Stimulated activated naive CD4-positive, alpha-beta T cell (primary cell): ENCODE measurements at places on chromosomes 13 and 19.

DNA sequence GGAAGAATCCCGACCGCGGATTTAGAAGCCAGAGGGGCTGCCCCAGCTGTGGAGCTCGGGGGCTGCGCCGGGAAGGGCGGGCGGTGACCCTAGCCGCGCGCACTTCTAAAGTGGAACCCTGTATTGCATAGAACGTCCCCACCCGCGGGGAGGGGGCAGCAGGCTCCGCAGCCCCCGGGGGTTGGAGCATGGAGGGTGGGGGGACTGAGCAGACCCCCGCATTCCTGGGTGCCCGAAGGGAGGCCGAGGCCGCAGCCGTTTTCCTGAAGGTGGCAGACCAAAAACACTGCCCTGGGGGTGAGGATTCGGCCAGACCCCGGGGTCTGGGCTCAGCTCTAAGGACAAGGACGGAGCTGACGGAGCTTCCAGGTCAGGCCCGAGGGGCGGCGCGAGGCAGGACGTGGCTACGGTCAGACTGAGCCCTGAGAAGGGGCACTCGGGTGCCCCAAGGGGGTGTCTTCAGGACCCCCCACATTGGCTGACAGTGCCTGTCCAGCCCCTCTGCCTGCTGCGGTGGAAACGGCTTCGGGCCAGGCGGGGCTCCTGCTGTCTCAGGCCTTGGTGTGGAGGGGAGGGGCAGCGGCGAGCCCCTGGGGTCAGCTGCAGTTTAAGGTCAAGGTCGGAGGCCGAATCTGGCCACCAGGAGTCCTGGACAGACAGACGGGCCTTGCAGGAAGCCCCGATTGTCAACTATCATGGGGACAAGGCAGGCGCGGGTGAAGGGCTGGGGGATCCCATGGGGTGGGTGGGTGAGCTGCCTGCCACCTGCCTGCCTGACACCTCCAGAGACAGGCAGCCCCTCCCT is 12.6 kb downstream of the MKNK2 start:
- DNase-seq: no peak

- DNase-seq: no peak
Observed at GRCh38 chr19:21835429-21835809, 563 bp downstream of the ZNF43 start.

DNA sequence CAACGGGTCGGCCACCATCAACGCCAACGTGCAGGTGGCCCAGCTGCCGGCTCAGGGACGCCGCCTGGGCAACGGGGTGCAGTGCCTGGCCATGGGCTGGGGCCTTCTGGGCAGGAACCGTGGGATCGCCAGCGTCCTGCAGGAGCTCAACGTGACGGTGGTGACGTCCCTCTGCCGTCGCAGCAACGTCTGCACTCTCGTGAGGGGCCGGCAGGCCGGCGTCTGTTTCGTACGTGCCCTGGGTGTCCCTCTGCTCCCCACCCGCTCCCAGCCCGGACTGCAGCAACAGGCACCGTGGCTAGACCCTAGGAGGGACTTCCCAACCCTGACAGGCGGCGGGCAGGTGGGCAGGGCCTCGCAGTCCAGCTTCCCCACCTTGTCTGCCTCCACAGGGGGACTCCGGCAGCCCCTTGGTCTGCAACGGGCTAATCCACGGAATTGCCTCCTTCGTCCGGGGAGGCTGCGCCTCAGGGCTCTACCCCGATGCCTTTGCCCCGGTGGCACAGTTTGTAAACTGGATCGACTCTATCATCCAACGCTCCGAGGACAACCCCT is 3.5 kb downstream of the ELANE start:
- DNase-seq: no peak

DNA sequence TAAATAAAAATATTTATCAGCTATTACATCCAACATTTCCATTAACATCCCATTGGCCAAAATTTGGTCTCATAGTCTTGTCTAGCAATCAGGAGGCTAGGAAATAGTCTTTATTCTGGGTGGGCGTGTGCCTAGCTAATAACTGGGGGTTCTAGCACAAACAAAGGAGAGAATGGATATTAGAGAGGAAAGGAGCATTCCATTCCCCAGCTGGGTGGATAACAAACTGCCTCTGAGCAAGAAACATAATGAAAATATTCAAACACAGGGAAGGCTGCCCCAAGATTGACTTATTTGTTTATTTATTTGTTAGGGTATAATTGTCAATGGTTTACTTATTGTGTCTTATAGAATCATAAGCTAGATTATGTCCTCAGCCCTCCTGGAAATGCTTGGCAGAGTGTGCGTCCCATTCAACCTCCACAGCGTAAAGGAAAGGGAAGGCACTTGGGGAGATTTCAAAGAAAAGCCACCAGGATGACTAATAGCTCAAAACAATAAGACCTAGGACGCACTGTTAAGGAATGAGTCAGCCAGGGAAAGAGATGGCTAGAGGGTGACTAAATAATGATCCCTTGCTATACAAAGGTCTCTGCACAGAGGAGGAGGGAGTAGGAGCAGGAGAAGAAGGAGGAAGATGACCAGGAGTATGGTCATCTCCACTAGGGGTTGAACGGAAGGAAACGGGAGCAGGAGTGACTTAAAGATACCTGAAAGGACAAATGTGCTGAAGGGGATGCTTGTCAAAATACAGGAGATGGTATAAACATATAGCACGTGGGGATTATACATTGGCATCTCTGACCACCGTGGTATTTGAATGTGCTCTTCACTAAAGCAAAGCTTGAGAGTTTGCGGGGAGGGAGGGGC is 23.5 kb upstream of the USP12 start:
- DNase-seq: no peak

- DNase-seq: no peak
Observed at GRCh38 chr19:46442808-46443450, 14.2 kb upstream of the PNMA8C start.

- DNase-seq: peak; percentile 69
Observed at GRCh38 chr13:51645154-51645650, 60.9 kb downstream of the WDFY2 start.

GRCh38 chr13:38093425-38093824 is 223.9 kb upstream of the TRPC4 start:
- DNase-seq: no peak

GRCh38 chr19:20776083-20777076 is at the start of gene ZNF66:
Gene ZNF66 (plus strand): TSS chr19:20776304. CDS start chr19:20776448, 144 bp downstream.
- DNase-seq: peak; percentile 95

DNA sequence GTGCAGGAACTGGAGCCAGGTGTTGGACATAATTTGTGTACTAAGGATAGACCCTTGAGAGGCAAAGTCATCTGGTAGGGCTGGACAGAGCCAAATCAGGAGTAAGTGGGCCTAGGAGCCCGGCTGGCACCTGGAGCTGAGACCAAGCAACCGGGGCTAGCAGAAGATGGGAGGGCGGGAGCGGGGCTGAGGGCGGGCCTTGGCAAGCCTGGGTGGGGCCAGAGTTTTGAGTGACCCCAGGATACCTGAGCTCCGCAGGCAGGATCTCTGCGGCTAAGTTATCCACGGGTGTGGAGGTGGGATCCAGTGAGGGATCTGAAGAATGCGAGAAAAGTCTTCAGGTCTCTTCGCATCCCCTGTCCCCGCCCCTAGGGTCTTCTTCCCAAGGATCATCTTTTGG is 8.2 kb downstream of the HOOK2 start:
- no peak for DNase-seq

GRCh38 chr13:99015606-99016490 is 38.0 kb upstream of the DOCK9 start:
- peak; percentile 34 for DNase-seq

- DNase-seq: no peak
Observed at GRCh38 chr13:98187965-98188261, 10.8 kb upstream of the RNF113B start.

- no peak for DNase-seq
Observed at GRCh38 chr13:80989747-80990146, 648.8 kb upstream of the SPRY2 start.
